IMR-90 (cell line): ENCODE measurements at places on chromosomes 6 and 20. TPM values are rescaled to one million over a fixed set of nuclear protein-coding genes. Genes with fewer than 3 reads are reported as not detected.

DNA sequence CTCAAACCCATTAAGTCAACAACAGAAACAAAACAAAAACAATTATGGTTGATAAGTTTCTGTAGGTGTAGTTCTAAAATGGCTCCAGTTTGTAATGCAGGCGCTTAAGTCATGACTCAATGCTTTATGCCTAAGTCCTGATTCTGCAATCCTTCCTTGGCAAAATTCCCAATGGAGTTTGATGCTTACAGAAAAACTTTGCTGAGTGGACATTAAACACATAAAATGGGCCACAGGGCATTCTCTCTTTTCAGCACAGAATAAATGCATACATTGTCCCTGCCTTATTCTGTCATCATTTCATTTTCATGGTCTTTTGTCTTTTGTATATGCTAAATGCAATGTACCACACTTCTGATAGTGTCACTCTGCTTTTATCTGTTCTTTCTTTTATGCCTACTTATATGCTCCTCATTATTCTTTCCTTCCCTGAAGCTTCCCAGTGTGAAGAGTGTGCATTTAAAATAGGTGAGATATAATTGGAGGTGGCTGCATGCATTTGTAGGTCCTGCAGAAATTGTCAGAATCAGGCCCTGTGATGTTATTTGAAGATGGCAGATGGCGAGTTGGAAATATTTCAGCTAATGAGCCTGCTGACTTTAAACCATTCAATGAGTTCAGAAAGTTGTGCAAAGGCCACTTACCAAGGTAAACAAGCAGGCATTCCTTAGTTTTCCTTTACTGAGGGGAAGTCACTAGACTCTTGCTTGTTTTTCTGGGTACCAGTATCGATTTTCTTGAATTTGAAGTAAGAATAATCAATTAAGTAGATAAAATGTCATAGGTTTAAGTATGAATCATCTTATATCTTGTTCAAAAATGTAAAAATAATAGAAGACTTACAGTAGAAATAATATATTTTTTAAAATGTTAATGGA lies 313.1 kb downstream of the TRDN start:
- DNase-seq = no peak

GRCh38 chr20:58651946-58652605 lies 993 bp downstream of the STX16 start:
- DNase-seq = peak; percentile 73

DNA sequence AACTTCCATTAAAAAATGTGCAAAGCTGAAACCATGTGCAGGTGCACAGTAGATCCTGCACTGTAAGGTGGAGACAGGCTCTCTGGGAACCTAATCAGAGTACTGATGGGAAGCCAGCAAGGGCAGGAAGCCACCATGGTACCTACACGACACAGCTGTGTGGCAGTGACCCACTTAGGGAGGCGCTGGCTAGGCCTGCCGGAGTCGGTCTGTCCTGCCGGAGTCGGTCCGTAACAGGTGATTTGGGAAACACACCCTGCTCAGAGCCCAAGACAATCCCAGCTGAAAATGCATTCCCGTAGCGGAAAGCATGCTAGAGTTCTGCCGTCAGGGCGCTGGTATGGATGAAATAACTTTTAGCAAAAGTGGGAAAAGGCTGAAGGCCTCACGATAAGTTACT lies 17.2 kb downstream of the TXNDC5 start:
- DNase-seq = no peak

DNA sequence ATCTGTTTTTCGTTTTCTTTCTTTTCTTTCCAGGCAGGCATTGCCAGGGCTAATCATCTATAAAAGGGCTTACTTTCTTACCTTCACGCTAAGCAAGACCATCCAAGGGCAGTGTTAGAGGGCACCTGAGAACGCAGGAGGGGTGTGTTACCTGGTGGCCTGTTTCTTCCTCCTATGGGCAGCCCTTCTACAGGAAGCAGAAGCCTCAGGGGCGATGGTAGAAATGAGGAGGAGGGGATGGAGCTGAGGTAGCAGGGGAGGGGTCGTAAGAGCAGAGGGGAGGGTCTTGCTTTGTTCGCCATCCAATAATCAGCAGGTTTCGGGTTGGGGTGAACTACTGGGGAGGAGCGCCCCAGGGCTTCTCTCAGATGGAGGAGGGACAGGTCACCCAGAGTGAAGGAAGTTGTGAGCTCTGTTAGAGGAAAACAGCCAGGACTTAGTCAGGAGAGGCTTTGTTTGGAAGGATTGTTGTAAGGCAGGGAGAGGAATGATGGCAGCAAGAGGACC lies 1.5 kb upstream of the CCR6 start:
- no peak for DNase-seq

The HLA-DOA gene
- not detected in 2 replicates for total RNA-seq

DNA sequence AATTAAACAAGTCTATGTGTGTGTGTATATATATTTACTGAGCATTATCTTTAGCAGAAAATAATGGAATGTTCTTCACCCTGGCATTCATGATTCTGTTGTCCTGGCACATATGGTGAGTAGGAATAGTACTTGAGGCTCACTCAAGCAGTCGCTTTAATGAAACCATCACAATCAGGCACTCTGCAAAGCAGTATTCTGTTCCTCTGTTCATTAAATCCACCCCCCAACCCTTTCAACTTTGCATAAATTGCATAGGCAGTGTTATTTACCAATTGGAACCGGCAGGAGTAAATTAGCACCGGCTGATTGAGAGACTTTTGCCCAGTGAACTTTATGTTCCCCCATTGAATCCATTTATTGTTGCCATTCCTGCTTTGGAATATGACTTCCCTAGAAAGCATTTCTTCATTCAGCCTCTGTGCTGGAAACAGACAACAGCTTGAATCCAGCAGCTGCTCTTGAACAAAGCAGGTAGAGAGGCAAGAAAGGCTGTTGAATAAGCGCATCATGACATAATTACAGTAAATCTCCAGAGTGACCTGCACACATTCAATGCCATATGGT lies 268.0 kb upstream of the RNF217 start:
- DNase-seq = no peak

- no peak for DNase-seq
Measured at GRCh38 chr20:40283689-40284088, 405.3 kb downstream of the MAFB start.

The C6orf52 gene
- not detected in 2 replicates for total RNA-seq

The SAMD3 gene
- 3.0 and 3.1 TPM in 2 replicates for total RNA-seq

DNA sequence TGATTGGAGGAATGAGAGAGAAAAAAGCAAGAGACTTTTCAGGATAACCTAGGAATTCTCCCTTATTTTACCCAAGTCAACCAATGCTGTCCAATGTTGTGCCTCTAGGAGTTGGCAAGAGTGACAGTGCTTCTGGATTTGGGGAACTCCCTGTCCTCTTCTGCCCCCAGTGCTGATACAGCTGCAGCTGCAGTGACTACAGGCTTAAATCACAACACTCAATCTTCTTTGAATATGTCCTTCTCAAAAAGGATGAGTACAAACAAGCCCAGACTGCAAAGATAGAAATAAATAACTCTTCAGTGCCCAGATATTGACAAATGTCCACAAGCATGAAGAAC lies 141.0 kb upstream of the COL21A1 start:
- no peak for DNase-seq

- DNase-seq = no peak
Measured at GRCh38 chr6:40148882-40149573, 214.8 kb upstream of the MOCS1 start.

The GPR63 gene
- total RNA-seq = 0.36 and 0.56 TPM in 2 replicates

DNA sequence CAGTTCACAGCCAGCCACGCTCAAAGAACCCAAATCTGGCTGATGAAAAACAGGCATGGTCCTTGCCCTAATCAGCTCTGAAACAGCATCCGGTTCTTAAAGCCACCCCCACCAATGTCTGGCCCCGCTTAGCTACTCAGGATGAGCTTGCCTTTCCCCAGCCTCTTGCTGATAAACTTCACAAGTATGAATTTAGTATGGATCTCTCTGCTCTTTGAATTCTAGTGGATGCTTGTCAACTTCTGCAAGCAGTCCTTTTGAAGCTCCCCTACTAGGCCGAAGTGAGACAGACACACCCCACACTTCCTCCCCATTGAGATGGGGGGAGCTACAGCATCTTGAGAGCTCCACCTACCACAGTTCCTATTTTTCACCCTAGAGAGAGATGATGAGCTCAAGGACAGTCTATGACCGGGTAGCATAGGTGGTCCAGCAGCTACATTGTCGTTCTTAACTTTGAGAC lies 36.7 kb downstream of the EBF4 start:
- DNase-seq = no peak

DNA sequence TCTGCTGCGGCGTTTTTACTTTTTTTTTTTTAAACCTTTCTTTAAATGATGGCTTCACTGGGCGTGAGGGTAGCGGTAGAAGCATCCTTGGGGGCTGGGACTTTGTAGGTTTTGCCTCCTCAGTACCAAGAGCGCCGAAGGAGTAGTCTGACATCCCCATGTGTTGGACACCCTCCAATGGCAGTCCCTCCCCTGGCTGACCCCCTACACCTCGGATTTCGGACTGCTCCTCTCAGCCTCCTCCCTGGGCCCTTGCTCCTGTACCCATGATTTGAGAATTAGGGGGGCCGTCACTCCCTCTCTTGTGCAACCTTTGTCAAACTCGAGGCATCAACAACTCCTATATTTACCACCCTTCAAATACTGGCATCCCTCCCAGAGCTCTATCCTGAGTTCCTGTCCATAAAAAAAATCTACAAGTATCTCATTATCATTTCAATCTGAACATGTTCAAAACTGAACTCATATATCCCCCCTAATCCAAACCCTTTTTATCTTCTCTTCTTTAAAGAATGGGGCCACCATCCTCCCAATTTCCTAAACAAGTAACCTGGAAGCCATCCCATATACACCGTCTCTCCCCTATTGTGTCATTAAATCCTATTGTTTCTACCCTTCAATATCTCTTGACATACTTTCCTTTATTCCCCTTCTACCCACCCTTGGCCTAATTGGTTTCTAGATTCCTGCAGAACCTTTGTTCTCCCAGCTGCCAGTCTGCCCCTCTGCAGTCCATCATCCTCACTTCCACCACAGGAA lies 1.2 kb upstream of the ARFGEF3 start:
- no peak for DNase-seq

DNA sequence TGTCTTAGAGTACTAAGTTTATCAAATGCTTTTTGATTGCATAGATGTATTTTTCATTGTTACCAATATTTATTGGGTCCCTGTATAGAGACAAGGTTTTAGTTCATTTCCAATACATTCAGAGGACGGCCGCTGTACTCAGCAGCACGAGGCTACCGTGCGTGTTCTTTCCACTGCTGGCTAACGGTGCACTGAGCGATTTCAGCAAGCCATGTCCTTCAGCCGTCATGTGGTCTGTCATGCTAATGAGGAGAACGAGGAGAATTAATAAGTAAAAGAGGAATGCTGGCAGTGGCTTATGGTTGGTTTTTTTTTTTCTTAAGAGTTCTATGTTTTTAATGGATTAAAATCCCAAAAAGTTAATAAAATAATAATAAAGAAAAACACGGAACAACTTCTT lies 253.6 kb downstream of the ARID1B start:
- DNase-seq = no peak
